ENCODE measurements at places on chromosomes 16 and 17.
A peak's percentile ranks its signal among the peaks of the same experiment; 100 is the strongest.

GRCh38 chr17:64459284-64459747 is 10.4 kb downstream of the MILR1 start:
- no peak for DNase-seq

- DNase-seq = no peak
Observed at GRCh38 chr16:59330019-59330670, 596.0 kb upstream of the GOT2 start.

- no peak for DNase-seq
Observed at GRCh38 chr17:82884970-82885353, 45.1 kb upstream of the ZNF750 start.

- DNase-seq = no peak
Observed at GRCh38 chr16:27405546-27406451, 3.8 kb downstream of the IL21R start.

DNA sequence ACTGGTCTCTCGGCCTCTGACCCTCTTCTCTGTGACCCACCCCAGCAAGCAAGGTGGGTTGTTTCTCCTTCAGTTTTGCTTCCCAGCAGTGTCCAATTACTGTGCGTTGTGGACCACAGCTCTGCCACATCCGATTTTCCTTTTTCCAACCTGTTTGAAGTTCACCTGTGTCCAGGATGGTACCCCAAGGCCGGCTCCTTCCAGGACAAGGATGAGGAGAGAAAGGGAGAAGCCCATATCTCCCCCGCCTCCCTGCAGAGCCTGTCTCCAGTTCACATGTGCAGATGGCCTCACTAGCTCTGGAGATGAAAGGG is 13.5 kb downstream of the NMRAL1 start:
- no peak for DNase-seq

- no peak for DNase-seq
Observed at GRCh38 chr17:49224997-49225337, 5.6 kb downstream of the PHOSPHO1 start.

GRCh38 chr16:337975-338575 is 14.4 kb downstream of the AXIN1 start:
- DNase-seq = no peak

GRCh38 chr17:29747660-29748059 is 124.9 kb upstream of the CORO6 start:
- DNase-seq = no peak

DNA sequence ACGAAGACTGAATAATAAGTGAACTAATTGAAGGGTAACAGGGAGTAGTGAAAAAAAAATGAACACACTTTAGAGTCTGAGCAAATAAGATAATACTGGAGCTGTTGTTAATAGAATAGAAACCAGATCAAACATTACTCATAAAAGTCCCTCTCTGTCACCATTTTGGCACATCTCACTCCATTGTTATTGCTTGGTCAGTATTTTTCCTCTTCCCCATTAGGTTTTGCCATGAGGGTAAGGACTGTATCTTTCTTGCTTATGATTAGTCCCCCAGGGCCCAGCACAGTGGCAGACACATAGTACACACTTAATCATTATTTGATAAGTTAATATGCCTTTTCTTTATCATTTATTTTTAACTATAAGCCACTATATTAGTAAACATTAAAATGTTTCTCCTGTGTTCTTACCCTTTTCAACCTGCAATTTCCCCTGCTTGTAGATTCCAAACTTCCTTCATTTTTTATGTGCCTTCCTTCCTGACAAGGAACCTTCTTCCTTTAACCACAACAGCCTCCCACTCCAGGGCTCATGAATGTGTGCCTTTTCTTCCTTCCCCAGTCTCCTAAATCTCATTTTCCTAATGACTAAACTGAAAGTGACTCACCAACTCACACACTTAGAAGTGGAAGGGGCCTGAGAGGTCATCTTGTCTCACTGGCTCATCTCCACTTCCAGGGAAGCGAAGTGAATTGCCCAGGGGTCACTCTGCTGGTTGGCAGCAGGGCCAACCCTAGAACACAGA is 88.2 kb upstream of the HAS3 start:
- no peak for DNase-seq

DNA sequence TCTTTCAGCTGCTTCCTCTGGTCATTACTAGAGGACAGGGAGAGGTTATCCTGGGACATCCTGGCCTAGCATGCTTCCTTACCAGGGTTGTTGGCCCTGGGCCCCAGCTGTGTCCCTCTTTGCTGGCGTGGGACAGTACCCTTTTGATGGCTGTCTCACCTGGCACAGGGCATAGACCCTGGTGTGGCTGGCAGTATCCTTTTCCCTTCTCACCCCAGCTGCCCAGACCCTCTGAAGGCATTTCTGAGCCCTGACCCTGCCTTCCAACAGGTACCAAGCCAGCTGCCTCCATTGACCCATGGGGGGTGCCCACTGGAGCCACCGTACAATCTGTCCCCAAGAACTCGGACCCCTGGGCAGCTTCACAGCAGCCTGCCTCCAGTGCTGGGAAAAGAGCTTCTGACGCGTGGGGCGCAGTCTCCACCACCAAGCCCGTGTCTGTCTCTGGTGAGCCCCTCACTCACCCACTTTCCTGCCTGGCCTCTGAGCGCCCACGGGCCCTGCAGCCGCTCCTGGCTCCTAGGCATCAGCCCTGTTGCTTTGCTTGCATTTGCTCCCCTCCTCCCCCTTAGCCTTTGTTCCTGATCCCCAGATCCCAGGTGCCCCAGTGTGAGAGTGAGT is 34.0 kb downstream of the B9D1 start:
- DNase-seq = no peak

DNA sequence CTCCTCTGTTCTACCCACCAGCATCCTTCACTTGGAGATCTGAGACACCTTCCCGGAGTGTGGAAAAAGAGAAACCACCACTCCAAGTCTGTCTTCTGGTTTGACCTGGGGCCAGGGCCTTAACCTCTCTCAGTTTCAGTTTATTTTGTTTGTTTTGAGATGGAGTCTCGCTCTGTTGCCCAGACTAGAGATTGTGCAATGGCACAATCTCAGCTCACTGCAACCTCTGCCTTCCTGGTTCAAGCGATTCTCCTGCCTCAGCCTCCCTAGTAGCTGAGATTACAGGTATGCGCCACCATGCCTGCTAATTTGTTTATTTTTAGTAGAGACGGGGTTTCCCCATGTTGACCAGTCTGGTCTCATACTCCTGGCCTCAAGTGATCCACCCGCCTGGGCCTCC is 271.1 kb upstream of the TNRC6C start:
- DNase-seq = no peak

DNA sequence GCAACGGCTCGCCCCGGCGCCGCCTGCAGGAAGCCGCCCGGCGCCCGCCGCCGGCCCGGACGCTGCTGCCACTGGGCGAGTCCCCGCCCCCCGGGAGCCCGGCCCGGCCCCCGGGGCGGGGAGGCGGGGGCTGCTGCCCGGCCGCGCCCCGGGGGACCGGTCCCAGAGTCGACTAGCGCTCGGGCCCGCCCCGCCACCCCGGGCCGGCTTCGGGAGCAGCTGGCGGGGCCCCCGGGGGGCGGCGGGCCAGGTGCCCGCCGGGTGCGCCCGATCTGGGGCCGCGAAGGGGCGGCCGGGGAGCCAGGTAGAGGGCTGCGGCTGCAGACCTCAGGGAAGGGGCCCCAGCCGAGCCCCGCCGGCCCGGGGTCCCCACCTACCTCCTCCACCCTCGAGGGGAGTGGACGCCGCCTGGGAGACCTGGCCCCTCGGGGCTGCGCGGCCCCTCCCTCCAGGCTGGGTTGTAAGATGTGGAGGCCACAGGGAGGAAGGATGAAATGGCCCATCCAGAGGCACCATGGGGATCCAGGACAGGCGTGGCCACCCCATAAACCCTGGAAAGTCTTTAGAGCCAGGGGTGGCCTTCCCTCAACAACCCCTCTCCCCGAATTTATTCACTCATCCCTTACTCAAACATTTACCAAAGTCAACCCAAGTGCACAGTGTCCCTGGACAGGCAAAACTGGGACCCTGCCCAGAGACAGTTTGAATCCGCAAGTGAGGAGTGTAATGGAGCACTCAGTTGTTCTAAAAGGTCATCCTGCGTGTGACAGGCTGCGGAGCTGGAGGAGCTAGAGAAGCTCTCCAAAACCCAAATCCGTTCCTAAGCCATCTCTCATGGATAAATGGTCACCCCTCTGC is at the start of gene CDYL2:
Gene CDYL2, minus strand, starts transcription at position 73 of the 858 bp plus-strand sequence. CDS start 425 bp downstream, outside the sequence.
- DNase-seq = no peak

- DNase-seq = peak; percentile 65
Observed at GRCh38 chr17:77098884-77099545, 41.8 kb upstream of the SEC14L1 start.

DNA sequence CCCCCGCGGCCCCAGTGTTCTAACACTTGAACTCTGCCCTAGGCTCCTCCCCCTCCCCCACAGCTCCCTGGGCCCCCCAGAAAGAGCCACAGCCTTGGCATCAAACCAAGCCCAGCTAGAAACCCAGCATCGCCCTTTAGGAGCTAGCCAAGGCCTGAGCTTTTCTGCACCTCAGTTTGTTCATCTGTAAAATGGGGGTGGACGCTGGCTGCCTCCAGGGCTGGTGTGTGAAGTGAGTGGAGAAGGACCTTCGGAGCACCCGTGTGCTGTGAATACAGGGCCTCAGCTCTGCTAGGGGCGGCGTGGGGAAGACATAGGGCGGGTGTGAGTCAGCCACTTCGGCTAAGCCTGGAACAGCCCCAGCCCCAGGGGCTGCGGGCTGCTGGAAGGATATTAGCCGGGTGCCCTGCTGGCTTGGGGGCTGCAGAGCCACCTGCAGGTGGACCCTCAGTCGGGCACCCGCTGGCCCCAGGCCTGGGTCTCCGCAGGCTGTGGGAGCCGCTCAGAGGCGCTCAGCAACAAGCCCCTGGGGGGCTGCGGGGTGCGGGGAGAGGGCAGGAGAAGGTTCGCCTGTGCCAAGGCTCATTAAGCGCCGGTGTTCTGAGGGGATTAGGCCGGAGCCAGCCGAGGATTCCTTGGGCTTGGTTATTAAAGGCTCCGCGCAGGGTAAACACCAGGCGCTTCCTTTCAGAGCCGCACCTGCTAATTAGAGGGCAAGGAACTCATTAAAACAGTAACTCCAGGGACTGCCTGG is 217.0 kb upstream of the CIBAR2 start:
- no peak for DNase-seq

DNA sequence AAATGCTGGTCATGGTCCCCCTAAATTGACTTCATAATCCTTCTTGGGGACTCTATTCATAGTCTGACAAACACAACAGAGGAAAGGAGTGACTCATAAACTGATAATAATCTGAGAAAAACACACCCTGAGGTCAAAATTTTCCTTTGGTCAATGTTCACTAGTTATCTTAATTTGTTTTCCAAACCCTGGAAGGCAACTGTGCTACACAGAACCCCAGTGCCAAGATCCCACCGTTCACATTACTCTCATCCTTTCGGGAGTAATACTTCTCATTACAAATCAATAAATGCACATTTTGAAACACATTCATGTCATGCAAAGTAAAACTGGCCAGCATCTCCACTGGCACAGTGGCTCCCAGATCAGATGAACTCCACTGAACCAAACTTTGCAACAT is 23.2 kb downstream of the COIL start:
- no peak for DNase-seq

- DNase-seq = no peak
Observed at GRCh38 chr16:55037046-55037445, 106.4 kb downstream of the IRX5 start.

DNA sequence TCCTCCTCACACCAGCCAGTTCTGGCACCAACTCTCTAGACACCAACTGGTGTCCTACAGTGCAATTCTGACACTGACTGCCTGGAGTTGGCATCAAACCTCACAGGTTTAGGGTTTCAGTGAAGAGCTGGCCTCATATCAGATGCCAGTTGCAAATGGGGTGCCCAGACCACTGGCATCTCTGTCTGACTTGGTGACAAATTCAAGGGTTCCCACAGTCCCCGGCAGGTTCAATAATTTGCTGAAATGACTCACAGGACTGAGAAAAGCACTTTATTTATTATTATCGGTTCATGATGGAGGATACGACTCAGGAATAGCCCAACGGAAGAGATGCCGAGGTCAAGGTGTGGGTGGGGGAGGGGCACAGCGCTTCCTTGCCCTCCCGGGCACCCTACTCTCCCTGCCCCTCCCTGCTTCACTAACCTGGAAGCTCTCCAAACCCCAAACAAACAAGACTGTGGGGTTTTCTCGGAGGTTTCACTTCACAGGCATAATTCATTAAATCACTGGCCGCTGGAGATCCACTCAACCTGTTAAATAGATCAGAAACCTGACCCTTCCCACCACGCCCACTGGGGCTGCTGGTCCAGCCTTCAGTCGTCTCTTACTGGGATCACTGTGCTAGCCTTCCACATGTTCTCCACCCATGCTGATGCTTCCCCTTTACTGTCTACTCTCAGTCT is 1.7 kb upstream of the NLRP1 start:
- no peak for DNase-seq

DNA sequence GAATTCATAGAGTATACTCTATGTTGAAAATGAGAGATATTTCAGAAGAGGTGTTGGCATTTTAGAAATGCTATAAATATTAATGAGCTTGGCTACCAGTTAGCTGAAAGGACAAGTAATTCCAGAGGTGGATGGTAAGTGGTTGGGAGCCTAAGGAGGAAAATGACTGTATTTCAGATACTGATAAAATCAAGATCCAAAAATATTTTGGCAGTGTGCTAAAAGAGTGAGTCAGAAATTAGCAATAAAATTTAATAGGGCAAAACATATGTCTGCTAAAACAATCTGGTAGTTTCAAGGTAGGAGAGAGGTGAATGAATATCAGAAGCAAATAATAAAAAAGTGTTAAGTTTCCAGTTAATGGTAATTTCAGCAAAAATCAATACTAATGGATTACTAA is 1287.9 kb downstream of the CDH8 start:
- DNase-seq = no peak

GRCh38 chr16:83738923-83739503 is 68.8 kb upstream of the HSBP1 start:
- no peak for DNase-seq

- DNase-seq = no peak
Observed at GRCh38 chr17:78781104-78781892, 775 bp downstream of the CYTH1 start.

DNA sequence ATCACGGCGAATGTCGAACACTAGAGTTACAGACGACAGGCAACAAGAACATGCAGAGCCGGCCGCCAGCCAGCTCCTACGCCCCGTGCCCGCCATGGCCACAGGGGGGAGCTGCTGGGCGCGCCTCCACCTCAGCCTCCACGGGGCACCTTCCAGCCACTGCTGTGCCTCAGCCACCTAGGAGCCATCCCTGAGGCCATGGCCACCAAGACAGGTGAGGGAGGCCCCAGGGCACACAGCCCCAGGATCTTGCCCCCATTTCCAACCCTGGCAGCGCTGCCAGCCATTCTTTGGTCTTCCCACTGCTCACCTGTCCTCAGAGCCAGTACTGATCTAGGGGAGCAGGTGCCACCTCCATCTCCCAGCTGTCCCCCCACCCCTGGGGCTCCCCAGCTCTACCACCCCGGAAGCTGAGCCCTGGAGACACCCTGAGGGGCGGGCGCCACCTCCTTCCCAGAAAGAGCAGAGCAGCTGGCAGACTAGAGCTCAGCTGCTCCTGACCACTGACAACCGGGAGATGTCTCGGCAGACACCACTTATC is 11.8 kb downstream of the GNPTG start:
- no peak for DNase-seq

DNA sequence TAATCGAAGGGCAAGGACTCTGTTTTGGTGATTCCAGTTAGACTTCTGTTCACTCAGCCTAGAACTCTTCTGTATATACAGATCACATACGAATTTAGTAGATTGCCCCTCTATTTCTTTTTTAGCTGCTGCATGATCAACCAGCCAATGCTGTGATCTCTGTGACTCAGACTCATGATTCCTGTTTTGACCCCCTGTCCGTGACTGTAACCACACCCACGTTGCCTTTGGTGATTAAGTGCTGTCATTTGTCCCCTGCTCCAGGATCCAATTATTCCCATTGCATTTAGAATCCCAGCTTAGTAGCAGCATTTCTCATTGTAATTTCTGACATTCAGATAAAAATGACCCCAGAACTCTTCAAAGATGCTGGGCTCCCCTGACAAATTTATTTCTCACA is 545.7 kb downstream of the NPIPA7 start:
- no peak for DNase-seq

Measured in cerebellar nuclear complex (tissue), 1 donor.